AML-193 (cell line): ENCODE measurements at places on chromosomes 1 and 21.

GRCh38 chr1:89710498-89711139, 77.7 kb downstream of the LRRC8C start:
- no peak for DNase-seq

DNA sequence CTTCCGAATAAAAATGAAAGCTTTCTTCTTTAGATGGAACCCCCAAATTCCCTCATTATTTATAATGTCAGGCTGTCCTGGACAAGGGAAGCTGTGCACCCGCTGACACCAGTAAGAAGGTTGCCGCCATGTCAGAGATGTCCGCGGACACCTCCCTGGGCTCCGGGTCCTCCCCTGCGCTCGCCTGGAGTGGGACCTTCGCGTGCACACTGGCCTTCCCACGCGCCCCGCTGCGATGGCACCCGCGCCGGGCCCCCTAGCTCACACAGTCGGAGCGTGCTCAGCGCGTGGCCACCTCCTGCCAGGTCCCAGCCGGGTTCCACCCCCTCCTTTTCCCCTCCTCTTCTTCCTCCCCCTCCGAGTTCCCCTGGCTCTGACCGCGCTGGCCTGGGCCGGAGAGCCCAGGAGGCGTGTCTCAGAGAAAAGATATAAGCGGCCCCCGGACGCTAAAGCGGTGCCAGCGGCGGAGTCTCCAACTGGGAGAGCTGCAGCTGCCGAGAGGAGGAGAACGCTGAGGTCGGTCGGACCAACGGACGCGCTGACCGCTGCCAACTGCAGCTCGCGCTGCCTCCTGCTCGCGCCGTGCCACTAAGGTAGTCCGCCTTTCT, at the start of gene G0S2:
G0S2 (plus strand) TSS at position 456 of the 608 bp plus-strand sequence. CDS start 273 bp downstream, outside the sequence.
- no peak for DNase-seq

DNA sequence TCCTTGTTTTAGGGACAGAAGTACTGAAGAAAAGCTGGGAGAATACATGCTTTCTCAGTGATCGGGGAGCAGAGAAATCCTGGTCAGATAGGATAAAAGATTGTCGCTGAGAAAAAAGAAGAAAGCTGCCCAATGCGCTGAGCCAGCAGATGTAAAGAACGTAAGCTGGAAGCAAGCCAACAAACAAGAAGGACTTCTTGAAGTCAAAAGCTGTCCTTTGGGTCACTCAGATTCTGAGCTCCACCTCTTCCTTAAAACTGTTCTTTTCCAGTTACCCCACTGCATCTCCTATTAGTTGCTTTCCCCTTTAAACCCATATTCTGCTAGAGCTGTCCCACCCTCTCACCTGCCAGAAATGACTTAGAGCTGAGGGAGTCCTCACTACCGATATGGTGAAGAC, 64.8 kb downstream of the GPR137B start:
- DNase-seq = no peak

DNA sequence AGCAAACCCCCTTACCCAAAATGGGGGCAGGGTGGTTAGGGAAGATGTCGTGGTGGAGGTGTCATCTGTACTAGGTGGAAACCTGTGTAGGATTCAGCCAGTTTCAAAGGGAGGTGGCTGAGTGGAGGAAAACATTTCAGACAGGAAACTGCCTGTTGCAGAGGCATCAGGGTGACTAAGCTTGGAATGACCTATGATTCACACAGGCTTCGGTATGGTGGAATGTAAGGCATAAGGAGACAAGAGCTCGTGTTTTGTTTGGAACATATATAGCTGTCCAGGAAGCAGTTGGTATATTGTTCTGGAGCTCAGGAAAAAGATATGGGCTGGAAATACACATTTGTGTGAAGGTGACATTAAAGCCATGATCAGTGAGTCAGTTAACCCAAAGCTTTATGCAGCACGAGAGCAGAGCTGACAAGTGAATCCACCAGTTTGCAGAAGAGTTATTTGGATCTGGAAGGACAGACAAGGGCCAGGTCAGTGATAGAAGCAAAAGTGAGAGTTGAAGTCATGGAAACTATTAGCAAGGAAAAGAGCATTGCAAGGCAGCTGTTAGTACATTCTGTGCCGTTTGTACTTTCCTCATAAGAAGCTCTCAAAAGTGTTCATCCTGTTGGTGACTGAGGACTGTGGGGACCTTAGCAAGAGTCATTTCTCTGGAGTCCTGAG, 12.2 kb downstream of the UTP25 start:
- no peak for DNase-seq
